ENCODE measurements at places on chromosomes 5 and 9. TPM values are rescaled to one million over a fixed set of nuclear protein-coding genes. Genes with fewer than 3 reads are reported as not detected.

The PCSK5 gene
- total RNA-seq: not detected

The SLC25A2 gene
- 3.9 TPM for total RNA-seq

The PCDHB15 gene
- not detected for total RNA-seq

- peaks cover 53% of the 10 kb centered on the region for H3K27me3 ChIP-seq
- no peak for DNase-seq
- H3K36me3 ChIP-seq: no peaks in the 10 kb centered on the region
- no peak overlapping the region for H3K4me3 ChIP-seq
- H3K4me1 ChIP-seq: peaks cover 46% of the 10 kb centered on the region
- H3K27ac ChIP-seq: no peak overlapping the region
These were observed 3.8 kb downstream of the SPRY4 start for GRCh38 chr5:142320851-142321560.

DNA sequence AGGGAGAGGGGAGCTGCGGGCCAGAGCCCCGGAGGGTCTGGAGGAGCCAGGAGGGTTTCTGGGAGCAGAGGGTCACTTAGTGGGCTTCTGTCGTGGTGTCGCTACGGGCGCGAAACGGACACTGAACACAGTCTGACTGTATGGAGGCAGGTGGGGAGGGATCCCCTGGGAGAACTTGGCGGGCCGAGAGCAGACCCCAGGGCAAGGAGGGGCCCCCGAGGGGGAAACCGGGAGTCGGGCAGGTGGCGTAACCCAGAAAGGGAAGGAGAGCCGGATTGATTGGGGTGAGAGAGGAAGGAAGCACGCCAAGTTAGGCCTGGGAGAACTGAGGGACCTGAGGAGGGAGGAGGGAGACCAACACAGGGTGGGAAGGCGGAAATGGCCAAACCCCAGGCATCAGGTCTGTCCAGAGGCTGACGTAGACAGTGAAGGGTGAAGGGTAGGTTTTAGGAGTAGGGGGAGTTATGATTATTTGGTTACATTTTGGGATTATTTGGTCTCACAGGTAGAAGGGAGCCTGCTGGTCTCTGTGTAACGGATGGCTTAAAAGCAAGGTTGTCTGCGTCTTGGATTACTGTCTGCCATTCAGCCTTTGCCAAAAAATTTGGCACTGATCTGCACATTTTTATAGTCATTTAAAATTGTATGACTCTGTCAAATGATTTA is 3.3 kb upstream of the MSMP start:
- peak overlapping the region; percentile 91 for H3K4me3 ChIP-seq
- H3K27ac ChIP-seq: peak overlapping the region; percentile 93
- peaks cover 35% of the 10 kb centered on the region for H3K36me3 ChIP-seq
- no peaks in the 10 kb centered on the region for H3K27me3 ChIP-seq
- DNase-seq: no peak

GRCh38 chr5:36153726-36154125 is 1.8 kb downstream of the SKP2 start:
- DNase-seq: no peak
- H3K27me3 ChIP-seq: no peaks in the 10 kb centered on the region
- H3K27ac ChIP-seq: no peak overlapping the region
- peaks cover 37% of the 10 kb centered on the region for H3K4me1 ChIP-seq
- H3K36me3 ChIP-seq: peaks cover 60% of the 10 kb centered on the region

DNA sequence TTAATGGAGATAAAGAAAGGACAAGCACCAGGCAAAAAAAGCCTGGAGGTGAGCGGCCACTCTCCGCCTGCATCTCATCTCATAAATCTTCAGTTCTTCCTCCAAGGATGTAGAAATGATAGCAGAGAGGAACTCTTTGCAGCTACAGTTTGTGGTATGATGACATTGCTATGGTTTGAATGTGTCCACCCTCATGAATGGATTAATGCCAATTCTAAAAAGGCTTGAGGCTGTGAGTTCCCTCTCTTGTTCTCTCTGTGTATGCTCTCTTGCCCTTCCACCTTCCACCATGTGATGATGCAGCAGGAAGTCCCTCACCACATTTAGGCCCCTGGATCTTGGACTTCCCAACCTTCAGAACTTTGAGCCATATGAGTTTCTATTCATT is 126.4 kb downstream of the SPOCK1 start:
- H3K27me3 ChIP-seq: peaks cover 1% of the 10 kb centered on the region
- no peaks in the 10 kb centered on the region for H3K36me3 ChIP-seq
- H3K4me1 ChIP-seq: no peaks in the 10 kb centered on the region
- DNase-seq: no peak
- no peak overlapping the region for H3K4me3 ChIP-seq

DNA sequence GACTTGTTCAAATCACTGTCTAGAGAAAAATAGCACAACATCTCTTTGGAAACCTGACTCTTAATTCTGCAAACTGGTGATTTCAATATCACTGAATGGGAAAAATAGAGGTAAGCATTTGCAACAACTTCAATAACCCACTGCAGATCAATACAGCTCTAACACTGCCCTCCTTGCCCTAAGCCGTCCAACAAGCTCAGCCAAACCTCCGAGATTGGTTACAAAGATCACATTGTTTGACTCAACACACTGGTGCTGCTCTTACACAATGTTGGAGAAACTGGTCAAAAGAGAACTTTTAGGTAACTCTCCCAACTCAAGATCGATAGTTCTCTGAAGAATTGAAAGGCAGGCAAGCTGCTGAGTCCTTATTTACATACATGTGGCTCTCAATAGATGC is 150.4 kb downstream of the SPOCK1 start:
- H3K4me3 ChIP-seq: no peak overlapping the region
- DNase-seq: no peak
- no peak overlapping the region for H3K27ac ChIP-seq
- H3K27me3 ChIP-seq: no peaks in the 10 kb centered on the region
- no peaks in the 10 kb centered on the region for H3K4me1 ChIP-seq

DNA sequence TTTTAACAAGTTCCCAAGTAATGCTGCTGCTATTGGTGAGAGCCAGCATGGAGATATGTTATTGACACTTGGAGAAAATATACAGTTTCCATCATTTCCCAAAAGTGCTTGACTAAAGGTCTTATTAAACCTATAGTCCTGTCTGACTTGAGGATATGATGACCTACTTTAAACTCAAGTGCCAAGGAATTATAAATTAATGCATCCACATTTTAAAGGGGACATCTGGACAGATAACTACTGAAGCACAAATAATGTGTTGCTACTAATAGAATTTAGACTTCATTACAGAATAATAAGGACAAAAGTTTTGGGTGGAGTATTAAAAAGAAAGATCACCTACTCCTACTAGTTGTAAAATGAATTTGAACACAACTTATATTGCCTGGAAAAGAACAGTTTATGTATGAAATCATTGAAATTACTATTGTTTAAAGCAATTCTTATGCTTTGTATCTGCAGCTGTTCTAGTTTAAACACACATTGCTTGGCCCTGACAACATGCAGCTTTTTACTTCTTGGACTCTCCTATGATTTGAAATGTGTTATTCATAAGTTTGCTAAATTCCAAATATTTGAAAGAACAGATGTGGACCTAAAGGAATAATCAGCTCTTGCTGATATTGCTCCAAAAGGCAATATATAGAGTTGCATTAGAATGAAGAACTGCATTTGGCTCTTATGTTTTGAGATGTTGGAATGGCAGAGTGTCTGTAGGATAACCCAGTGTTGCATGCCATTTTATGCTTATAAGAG is 73.4 kb downstream of the SGCD start:
- H3K36me3 ChIP-seq: no peaks in the 10 kb centered on the region
- H3K4me1 ChIP-seq: peaks cover 18% of the 10 kb centered on the region
- no peak overlapping the region for H3K4me3 ChIP-seq

All from activated B cell treated with CpG ODN at 0.5 μM for 24 hours (primary cell).